Stimulated activated CD8-positive, alpha-beta memory T cell treated with anti-CD3 and anti-CD28 coated beads, Interleukin-7, amount 100 ng/mL, for 1 hour (primary cell): ENCODE measurements at places on chromosomes 11 and 22.

DNA sequence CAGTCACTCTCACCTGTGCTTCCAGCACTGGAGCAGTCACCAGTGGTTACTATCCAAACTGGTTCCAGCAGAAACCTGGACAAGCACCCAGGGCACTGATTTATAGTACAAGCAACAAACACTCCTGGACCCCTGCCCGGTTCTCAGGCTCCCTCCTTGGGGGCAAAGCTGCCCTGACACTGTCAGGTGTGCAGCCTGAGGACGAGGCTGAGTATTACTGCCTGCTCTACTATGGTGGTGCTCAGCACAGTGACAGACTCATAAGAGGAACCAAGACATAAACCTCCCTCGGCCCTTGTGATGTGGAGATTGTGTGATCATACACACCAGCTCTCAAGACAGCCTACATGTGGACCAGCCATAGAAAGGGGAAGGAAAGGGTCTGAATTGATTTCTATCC, 113.3 kb downstream of the ZNF280B start:
- DNase-seq: no peak

GRCh38 chr22:50723991-50724390, 14.0 kb upstream of the ACR start:
- no peak for DNase-seq

GRCh38 chr22:45934659-45935341, 42.2 kb downstream of the WNT7B start:
- no peak for DNase-seq

- no peak for DNase-seq
These were observed 3.2 kb downstream of the MS4A3 start for GRCh38 chr11:60059521-60060240.
